ENCODE measurements at places on chromosomes 5 and 9.

DNA sequence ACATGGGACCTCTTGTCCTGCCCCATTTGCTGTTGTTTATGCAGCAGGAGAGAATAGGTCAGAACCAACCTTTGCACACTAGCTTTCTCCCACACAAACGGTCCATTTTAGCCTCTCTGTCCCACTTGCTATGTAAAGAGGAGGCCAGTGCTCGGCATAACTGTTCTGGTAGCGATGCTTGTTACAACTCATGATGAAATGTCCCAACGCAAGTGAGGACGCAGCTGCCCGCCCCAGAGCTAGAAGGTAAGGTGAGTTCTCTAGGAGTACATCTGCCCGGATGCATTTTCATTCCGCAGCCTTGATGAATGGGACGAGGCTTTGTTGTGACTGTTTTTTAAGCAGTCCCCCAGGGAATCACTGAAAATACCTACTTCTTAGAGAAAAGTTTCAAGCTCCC lies 14.1 kb downstream of the S1PR3 start:
- DNase-seq, result no peak

DNA sequence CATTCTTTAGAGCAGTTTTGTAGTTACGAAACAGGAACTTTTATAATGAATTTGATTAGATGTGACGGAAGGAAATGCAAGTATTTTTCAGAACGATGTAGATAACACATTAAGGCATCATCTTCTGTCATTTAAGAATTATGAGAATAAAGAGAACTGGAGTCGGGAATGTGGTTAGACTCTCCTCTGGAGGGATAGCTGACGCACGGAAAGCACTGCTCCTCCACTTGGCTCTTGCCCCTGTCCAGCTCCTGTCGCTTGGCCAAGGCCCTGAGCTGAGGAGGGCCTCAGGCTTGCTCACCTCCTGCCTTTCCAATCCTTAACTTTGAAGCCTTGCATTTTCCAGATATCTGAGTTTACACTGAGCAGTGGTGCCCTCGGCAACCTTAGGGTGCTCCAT lies 60.5 kb downstream of the MAP1B start:
- DNase-seq, result no peak

- no peak for DNase-seq
Observed at GRCh38 chr5:31741496-31741895, 102.6 kb downstream of the PDZD2 start.

DNA sequence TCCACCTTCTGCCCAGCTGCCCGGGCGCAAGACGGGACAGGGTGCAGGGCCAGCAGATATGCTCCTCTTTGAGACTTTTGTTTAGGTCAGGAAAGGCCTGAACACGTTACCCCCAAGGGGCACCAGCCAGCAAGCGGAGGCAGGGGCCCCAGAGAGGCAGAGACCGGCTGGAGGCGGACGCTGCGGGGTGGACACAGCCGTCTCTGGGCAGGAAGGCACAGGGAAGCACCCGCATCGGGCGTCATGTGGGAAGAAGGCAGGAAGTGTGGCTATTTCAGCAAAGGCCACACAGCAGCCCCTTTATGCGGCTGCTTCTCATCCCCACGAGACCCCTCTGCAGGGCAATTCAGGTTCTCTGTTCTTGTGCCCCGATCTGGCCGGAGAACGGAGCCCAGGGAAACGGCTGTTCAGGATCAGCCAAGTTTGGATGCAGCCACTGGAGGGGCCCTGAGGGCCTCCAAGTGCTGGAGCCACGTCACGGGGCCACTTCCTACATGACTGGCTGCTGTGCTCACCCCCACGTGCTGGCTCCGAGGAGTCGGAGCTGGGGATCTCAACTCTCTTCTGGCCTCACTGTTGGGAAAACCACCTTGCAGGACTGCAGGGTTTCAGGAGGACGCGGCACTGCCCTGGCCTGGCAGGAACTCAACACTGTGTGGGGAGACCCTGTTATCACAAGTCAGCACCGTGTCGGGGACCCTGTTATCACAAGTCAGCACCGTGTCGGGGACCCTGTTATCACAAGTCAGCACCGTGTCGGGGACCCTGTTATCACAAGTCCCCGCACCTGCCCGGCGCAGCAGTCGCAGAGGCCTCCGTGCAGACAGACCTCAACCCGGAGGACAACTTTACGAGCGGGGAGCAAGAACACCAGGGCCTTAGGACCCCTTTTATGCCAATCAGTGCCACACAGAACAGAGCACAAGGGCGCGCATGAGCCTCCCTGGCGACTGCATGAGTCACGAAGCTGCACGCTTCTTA lies 44.4 kb downstream of the SLC12A7 start:
- no peak for DNase-seq

DNA sequence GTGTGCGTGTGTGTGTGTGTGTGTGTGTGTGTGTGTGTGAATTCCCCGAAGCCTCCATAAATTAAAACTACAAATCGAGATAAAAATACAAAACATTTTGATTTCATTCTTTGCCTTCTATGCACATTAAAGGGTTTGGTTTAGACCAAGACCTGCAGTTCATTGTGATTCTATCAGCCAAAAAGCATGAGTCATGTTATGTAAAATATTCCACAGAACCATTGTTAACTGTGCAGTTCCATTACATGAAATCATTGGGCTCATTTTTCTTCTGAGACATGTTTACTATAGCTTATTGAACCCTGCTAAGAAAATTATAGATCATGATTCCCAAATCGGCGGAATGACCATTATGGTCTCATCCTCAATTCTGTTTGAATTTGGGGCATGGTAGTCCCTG lies 11.7 kb downstream of the CAVIN4 start:
- no peak for DNase-seq

GRCh38 chr5:75040973-75041372 lies 11.4 kb downstream of the GCNT4 start:
- no peak for DNase-seq

- no peak for DNase-seq
Observed at GRCh38 chr5:172642486-172642885, 1.4 kb downstream of the NEURL1B start.

- DNase-seq, result no peak
Observed at GRCh38 chr9:105455836-105456475, 8.1 kb downstream of the FSD1L start.

GRCh38 chr9:96125624-96126023 lies 176.4 kb downstream of the HSD17B3 start:
- no peak for DNase-seq

- DNase-seq, result no peak
Observed at GRCh38 chr5:115467628-115468027, 76.9 kb downstream of the FEM1C start.

GRCh38 chr9:29730163-29730562 lies 2156.9 kb upstream of the C9orf72 start:
- DNase-seq, result no peak

DNA sequence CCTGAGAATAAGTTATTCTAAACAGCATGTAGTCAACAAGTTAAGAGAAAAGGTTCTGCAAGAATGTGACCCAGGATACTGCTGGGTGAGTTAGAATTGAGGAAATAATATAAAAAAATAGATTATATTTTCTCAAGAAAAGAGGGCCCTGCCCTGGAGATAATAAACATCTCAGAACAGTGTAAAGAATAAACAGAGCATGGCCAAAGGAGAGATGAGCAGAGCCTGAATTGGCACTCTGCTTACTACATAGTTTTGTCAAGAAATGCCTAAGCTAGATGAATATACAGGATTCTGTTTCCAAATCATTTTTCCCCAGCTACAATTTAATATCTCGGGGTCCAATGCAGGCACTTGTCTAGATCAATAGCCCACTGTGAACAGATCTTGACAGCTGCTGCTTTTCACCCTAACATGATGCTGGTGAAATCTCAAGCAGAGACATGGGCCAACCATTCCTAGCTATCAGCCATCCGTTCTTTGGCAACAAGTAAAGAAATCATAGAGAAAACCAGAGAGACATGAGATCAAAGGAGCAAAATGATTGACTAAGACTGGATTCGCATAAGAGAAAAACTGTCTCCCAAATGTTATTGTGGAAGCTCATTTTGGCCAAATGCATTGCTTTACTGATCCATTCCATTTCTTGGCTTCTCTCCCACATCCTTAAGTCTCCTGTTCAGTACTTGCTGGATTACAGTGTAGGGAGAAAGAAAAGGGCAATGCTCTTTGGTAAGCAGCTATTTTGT lies 173.2 kb downstream of the PRELID2 start:
- no peak for DNase-seq

DNA sequence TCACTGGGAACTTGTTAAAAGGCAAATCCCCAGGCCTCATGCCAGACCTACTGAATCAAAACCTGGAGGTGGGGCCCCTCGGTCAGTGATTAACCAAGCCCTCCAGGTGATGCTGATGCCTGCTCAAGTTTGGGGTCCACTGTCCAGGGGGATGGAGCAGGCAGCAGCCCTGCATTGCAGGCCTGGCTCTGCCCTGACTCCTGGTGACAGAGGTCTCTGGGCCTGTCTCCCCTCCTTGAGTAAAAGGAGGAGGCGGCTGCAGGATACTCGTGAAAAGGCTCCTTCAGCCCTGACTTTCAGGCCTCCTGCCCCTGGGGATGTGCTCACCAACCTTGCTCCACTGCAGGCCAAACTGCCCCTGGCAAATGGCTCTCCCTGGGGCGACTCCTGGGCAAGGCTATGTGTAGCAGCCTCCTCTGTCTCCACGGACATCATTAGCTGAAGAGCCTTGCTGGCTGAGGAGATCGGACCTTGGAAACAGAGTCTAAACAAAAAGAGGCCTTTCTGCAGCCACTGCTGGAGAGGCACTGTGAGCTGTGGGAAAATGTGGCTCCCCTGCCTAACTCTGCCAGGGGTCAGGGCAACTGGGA lies 134.8 kb upstream of the ALDH1B1 start:
- DNase-seq, result no peak

GRCh38 chr5:140946578-140946977 lies 19.7 kb upstream of the PCDHAC2 start:
- DNase-seq, result no peak

GRCh38 chr5:142740474-142741242 lies 29.5 kb upstream of the ARHGAP26 start:
- DNase-seq, result no peak

DNA sequence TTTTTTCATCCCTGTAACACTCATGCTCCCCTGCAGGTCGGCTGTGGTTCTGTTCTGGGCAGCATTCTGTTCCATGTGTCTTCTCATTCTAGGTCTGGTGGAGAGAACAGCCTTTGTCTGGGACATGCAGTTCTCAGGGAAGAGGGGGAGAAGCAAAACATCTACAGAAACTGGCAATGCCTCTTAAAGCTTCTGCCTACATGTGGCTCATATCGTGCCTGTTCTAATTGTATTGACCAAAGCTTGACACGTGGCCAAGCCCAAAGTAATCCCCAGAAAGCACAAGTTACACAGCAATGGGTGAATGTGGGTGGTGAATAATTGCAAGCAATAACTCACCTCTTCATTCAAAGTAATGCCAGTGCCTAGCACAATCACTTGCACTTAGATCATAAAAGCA lies 218.2 kb upstream of the IL12B start:
- no peak for DNase-seq

GRCh38 chr5:106092455-106092854 lies 1578.3 kb downstream of the EFNA5 start:
- no peak for DNase-seq

DNA sequence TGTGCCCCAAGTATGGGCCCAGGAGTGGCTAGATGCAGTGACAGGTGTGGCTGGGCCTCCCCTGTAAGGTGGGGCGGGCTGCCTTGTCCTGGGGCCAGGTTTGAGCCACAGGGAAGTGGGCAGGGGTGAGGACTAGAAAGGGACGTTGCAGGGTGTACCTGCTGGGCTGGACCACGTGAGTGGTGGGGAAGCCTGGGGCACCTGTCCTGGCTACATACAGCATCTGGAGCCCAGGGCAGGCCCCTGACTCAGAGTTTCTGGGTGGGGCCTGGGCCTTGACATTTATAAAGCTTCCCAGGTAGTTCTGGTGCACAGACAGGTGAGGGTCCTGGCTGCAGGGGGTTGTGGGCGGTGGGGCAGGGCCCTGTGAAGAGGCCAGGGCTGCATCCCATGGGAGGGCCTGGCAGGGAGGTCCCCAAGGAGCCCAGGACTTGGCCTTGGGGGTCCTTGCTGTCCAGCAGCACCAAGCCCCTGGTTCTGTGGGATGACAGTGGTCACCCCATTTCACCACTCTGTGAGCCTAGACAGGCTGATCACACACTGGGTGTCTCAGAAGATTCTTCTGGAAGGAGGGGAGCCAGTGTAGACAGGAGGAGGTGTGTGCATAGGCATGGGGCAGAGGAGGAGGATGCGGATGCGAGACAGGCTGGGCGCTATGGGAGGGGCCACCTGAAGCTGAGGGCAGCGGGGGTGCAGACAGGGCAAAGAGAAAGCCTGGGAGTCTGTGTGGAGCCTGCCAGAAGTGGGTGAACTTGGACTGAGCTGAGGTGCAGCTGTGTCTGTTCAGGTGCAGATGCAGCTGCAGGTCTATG lies 94.0 kb downstream of the PHF2 start:
- no peak for DNase-seq

- DNase-seq, result no peak
Observed at GRCh38 chr5:147044572-147045273, 166.2 kb upstream of the PPP2R2B start.

DNA sequence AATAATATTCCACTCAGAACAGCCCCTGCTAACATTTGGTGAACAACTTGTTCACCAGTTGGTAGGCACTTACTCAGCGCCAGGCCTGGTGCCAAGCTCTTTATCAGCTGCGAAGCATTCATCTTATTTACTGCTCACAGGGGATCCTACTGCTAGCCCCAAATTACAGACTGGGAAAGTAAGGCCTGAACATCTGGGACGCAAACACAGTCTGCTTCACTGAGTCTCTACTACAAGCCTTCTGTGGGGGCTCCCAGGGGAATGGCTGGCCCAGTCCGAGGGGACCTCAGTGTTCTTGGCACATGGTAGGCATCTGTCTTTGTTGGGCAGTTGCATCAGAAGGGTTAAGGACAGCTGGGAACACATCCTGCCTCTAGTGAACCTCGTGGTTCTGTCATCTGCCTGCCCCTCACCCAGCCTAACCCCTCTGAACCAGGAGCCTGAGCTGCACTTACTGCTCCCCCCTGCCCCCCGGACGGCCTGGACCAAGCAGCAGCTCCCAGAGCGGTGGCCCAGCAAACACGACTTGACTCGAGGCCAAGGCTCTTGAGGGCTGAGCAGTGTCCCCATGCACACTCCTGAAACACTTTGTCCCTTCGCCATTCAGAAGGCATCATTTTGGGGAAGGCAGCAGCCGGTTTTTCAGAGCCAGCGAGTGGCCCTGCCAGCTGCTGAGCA lies at the start of gene PHYHD1:
Gene PHYHD1, plus strand, starts transcription at position 602 of the 678 bp plus-strand sequence. CDS start 1,342 bp downstream, outside the sequence.
- DNase-seq, result peak; percentile 81

DNA sequence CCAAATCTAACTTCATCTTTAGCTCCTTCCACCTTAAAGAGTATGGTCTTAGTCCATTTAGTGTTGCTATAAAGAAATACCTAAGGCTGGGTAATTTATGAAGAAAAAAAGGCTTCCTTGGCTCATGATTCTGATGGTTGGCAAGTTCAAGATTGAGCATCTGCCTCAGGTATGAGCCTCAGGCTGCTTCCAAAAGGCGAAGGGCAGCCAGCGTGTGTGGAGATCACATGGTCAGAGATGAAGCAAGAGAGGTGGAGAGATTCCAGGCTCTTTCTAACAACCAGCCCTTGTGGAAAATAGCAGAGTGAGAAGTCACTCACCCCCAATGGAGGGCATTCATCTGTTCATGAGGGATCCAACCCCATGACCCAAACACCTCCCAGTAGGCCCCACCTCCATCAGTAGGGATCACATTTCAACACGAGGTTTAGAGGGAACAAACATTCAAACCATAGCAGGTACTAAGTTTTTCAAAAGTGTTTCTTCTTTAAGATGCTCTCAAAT lies 225.9 kb downstream of the SGCD start:
- DNase-seq, result no peak

- no peak for DNase-seq
Observed at GRCh38 chr9:125277411-125277810, 15.8 kb downstream of the GAPVD1 start.

GRCh38 chr5:81629986-81630385 lies 120.9 kb downstream of the SSBP2 start:
- no peak for DNase-seq

GRCh38 chr9:3809724-3810123 lies 283.9 kb upstream of the RFX3 start:
- no peak for DNase-seq
